IMR-90 (cell line): ENCODE measurements at places on chromosomes 6 and 20. TPM values are rescaled to one million over a fixed set of nuclear protein-coding genes. Genes with fewer than 3 reads are reported as not detected.

GRCh38 chr6:34182751-34183531 lies 37.1 kb upstream of the GRM4 start:
- no peak for DNase-seq

- DNase-seq, result no peak
These were observed 12.1 kb upstream of the SUMO4 start for GRCh38 chr6:149387779-149388512.

DNA sequence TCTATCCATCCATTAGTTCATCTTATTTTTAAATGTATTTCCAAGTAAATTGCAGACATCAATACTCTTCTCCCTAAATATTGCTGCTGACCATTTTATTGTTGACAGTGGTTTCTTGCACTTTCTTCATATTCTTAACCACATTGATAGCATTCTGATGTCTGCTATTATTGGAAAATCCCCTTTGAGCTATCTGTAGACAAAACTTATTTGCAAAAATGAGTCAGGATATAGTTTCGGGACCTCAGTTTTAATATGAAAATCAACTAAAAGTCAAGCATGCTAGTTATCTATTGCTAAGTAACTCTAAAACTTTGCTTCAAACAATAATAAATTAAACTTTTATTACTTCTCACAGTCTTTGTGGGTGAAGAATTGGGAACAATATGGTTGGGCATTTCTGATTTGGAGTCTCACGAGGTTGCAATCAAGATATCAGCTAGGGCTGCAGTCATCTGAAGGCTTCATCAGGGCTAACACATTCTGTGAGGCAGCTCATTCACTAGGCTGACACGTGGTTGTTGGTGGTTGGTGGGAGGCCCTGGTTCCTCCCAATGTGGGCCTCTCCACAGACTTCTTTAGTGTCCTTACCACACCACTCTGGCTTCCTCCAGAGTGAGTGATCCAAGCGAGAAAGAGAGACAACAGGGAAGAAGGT lies 32.7 kb downstream of the CD109 start:
- DNase-seq, result no peak

DNA sequence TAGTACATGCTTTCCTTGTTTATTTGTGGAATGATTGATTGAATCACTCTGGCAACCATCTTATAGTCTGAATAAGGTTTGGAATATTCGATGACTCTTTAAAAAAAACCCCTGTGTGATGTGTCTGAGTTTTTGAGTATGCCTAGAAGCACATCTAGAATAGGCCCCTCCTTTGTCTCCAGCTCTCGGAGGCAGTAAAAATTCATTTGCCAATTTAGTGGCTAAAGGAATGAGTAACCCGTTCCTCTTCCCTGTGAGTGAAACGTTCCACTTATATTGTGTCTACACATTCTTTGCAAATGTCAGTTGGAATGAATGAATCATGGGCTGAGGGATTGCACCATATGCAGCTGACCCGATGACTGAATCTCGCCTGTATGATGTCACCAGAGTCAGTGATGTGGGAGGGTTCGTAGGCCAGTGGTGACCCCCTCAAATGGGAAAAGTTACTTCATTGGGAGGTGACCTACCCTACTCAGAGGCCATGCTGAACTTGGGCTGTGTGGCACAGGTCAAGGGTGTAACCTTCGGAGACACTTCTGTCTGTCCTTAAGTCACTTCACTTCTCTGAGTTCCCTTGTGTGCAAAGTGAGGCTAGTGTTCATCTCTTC lies 21.6 kb downstream of the MOCS3 start:
- DNase-seq, result peak; percentile 100

The NMBR gene
- not detected in 2 replicates for total RNA-seq
